Activated T-cell treated with anti-CD3 and anti-CD28 coated beads, Interleukin-2, amount 50 U/mL, for 72 hours (primary cell): ENCODE measurements at places on chromosomes 1 and 21. TPM values are rescaled to one million over a fixed set of nuclear protein-coding genes. Genes with fewer than 3 reads are reported as not detected.

DNA sequence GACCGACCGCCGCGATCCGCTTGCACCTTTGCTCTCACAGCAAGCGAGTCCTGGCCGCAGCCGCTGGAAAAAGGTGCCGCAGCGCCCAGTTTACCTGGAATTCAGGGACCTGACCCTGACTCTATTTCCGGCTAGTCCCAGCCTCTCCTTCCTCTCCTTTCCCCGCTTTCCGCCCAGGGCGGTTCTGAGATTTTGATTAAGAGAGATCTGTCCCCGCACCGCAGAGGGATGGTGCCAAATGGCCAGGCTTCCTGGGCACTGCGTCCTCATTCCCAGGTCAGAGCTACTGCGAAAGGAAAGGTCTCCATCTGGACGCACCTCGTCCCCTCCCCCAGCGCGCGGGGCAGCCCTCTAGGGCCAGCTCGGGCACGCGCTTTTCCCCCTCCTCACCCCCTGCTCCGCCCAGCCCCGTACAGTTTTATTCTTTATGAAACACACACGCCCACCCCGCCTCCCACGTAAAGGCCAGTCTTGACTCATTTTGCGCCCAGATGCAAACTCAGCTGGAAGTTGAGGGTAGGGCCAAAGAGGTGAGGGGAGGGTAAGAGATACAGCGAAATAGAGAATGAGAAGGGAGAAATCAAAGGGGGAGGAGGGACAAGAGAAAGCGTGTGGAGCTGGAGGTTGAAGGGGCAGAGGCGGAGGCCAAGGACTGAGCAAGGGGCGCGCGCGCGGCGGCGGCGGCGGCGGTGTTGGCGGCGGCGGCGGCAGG is 411.8 kb upstream of the ESRRG start:
- no peak for DNase-seq

DNA sequence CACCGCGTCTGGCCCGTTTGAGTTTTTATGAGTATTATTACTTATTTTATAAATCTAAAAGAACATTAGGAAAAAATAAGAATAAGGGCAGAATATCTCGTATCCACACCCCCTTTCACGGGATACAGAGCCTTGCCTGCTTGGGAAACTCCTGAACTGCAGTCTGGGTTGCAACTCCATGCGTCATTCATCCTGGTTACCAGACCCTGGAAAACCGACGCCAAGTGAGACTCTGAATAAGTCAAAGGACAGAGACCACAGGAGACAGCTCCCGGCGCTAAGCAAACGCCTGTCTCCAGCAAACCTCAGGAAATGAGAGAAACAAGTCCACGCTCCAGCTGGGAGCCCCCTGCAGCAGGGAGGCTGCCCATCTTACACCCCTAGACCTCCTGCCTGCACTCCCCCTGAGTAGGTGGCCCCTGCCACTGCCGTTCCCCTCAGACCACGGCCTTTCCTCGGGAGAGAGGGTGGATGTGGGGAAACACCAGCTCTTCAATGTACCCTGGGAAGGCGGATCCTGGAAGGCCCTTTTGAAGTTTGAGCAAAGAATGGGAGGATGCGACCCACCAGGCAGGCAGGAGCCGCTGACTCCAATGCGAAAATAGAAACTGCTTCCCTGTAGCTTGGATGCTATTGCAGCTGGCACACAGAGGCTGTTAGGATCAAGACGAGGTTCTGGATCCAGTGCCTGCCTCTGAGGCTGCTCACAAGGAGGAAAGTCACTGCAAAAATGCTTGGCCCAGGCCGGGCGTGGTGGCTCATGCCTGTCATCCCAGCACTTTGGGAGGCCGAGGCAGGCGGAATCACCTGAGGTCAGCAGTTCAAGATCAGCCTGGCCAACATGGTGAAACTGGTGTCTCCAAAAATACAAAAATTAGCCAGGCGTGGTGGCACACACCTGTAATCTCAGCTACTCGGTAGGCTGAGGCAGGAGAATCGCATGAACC is 37.7 kb upstream of the GPR157 start:
- DNase-seq, result no peak

- no peak for DNase-seq
Observed at GRCh38 chr1:215704089-215704860, 137.2 kb downstream of the KCTD3 start.

KRTAP20-4 gene
- total RNA-seq, result not detected

RGS2 gene
- 20.0 TPM for total RNA-seq

RIIAD1 gene
- total RNA-seq, result not detected

DNA sequence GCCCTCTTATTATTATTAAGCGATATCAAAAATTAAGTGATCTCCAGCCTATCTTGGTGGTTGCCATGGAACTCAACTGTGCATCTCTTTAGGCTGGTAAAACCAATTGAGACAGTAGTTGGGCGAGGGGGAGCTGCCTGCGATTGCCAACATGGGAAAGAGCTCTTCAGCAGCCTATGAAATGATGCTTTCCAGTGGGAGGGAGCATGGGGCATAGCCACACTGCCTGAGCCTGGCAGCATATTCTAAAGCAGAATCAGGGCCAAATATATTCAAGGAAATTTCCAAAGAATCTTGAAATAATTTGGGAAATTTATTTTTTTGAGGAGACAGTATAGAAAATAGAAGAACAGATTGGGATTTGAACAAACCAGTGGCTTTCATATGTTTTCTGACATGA is 126.9 kb upstream of the DNAH14 start:
- no peak for DNase-seq

AMPD1 gene
- total RNA-seq, result 0.17 TPM

ASCL5 gene
- total RNA-seq, result 0.16 TPM

DNA sequence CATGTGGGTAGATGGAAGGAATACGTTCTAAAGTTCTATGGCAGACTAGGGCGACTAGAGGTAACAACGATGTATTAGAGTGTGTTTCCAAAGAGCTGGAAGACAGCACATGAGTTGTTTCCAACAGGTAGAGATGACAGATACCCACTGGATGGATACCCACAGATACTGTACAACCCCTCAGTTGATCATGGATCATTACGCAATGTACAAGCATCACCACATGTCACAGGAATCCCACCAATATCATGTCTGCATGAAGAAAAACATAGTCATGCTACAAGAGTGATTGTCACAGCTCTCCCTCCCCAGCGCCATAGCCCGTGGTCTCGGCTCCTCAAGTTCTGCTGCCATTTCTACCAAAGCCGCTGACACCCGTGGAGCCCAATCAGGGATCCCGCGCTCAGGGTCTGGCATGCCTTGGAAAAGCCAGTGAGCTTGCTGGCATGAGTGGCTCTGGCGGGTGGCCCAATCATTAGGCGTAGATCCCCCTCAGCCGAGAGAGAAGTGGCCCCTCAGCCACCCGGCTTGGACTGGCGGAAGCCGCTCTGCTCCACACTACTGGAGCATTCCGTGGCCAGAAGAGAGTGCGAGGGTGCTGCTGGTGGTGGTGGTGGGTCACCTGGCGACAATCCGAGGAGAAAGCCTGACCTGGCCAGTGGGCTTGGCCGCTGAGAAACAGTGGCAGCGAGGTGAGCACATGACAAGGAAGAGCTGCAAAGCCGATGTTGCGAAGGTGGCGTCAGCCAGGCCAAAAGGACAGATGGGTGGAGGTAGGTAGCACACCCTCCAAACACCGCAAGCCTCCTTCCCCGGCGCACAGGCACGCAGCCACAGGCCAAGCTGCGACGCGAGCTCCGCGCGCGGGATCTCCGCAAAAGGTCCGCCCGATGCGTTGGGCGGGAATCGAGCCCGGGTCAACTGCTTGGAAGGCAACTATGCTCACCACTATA is 65.7 kb upstream of the FCGR2A start:
- peak; percentile 45 for DNase-seq

FAM131C gene
- total RNA-seq, result 0.32 TPM

DNA sequence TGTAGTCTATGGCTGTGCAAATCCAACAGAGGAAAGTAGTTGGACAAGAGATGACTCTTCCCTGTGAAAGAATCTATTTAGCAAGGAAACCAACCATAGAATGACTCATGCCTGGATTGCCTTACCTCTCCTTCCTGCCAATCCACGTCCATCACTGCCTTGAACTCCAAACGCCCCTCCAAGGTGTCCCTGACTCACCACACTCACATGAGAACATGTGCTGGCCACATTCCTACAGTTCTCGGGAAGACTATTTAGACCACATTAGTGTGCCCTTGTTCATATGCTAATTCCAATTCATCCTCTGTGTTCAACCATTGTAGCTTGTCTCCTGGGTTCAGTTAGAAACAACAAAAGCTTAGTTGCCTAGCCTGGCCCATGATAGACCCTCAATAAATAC is 157.3 kb downstream of the SLC30A10 start:
- DNase-seq, result no peak

DNA sequence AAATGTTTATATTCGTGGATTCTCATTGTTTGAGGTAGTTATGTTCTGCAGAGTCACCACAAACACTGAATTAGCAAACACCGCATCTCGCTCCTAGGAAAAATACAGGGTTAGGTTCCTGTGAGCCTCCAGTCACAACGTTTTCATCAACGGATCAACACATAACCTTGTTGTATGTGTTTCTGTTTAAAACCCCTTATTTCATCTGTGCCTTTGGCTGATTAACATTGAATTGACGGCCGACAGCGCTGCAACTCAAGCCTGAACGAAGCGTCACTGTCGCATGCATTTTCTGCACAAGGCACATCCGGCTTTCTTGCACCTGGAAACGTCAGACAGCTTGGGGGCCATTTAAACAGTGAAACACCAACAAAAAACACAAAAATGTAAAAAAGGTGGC is 8.4 kb downstream of the SLC45A1 start:
- DNase-seq, result no peak

- DNase-seq, result no peak
Observed at GRCh38 chr21:23695443-23695842, 1911.8 kb downstream of the MRPL39 start.

KRTAP10-7 gene
- total RNA-seq, result not detected

- no peak for DNase-seq
Observed at GRCh38 chr1:18174037-18174436, 66.4 kb downstream of the IGSF21 start.

GRCh38 chr1:85451236-85451830 is 13.6 kb downstream of the DDAH1 start:
- DNase-seq, result no peak

- no peak for DNase-seq
Observed at GRCh38 chr1:171917331-171917730, 76.0 kb downstream of the DNM3 start.

- no peak for DNase-seq
Observed at GRCh38 chr1:234943836-234944402, 184.7 kb downstream of the TOMM20 start.

- peak; percentile 8 for DNase-seq
Observed at GRCh38 chr1:39391691-39392679, 99.5 kb upstream of the BMP8A start.

GRCh38 chr1:9720785-9721605 is 69.5 kb downstream of the PIK3CD start:
- DNase-seq, result no peak

- peak; percentile 42 for DNase-seq
Observed at GRCh38 chr1:54475357-54475881, 69.2 kb upstream of the SSBP3 start.

- DNase-seq, result peak; percentile 86
Observed at GRCh38 chr1:42931911-42932422, 26.7 kb downstream of the SLC2A1 start.

FCRL5 gene
- total RNA-seq, result not detected

GRCh38 chr21:34526618-34527290 is 14.7 kb upstream of the KCNE1 start:
- DNase-seq, result peak; percentile 38

- DNase-seq, result no peak
Observed at GRCh38 chr1:243364866-243365265, 109.0 kb downstream of the SDCCAG8 start.

HES3 gene
- total RNA-seq, result not detected

DNA sequence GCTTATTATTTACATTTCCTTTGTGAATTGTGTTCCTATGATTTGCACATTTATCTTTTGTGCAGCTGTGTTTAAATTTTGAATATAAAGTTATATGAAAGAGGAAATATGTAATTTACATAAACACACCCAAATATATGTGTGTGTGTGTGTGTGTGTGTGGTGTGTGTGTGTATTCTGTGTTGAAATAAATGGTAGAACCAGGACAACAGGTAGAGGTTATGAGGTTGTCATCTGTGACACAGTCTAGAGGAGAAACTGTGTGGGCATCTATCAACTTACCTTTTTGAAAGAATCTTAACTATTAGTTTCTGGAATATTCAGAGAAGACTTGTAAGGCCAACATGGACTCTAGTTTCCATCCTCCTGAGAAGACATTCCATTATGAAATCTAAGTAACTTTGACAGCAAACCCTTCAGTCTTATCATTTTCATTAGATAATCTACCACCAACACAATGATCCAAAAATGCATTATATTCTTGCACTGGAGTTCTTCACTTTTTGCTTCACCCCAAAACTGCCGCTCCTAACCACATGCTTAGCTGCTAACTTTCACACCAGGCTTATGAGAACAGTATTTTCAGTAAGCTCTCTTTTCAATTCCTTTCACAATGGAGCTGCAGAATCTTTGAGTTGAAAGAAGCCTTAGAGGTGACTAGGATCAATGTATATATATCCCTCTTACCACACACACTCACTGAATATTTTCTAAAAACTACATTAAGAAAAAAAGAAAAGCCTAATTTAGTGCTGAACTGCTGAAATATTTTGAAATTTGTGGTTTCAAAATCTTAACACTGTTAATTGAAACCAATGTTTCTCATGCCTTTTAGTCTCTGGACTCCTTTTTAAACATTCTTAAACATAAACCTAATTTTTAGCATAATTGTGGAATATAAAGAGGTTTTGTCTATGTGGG is 21.8 kb downstream of the PTPRC start:
- DNase-seq, result no peak

TMOD4 gene
- total RNA-seq, result 3.2 TPM

DNA sequence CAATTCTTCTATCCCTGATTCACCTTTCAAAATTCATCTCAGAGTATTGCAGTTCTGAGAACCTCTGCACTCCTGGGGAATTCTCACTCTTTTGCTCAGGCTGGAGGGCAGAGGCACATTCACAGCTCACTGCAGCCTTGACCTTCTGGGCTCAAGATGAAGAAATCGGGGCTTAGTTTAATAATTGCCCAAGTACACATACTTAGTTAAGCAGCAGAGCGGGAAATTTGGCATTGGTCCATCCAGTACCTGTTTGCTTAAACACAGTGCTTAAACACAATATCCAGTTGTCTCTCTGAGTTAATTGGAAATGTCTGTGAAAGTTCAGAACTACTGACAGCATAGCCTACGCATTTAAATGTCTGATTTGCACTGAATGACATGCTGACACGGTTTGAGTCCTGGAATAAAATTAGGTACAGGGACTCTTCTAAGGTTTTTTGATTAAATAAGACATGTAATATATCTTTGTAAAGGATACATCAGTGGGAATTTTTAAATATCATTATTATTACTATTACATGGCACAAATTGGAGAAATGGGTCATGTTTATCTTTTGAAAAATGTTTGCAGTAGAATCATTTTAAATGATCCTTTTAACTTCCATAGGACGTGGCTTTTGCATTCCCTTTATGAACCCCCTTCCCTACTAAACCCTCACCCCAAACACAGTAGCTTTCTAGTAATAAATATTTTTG is 337.4 kb downstream of the SRGAP2C start:
- DNase-seq, result no peak

- DNase-seq, result no peak
Observed at GRCh38 chr1:7334475-7335035, 436.5 kb upstream of the VAMP3 start.

CYP4A11 gene
- not detected for total RNA-seq

- DNase-seq, result no peak
Observed at GRCh38 chr1:235558621-235559169, 54.4 kb upstream of the B3GALNT2 start.

- DNase-seq, result peak; percentile 48
Observed at GRCh38 chr21:45309069-45309986, 21.6 kb upstream of the POFUT2 start.

PLPPR4 gene
- total RNA-seq, result not detected

TFF1 gene
- 0.97 TPM for total RNA-seq
